ENCODE measurements at places on chromosomes 11 and 22. TPM values are rescaled to one million over a fixed set of nuclear protein-coding genes. Genes with fewer than 3 reads are reported as not detected.

Gene SPDYC
- not detected for total RNA-seq

Gene POTEH
- total RNA-seq: not detected

Gene MAPK8IP1
- 10.1 TPM for total RNA-seq

Gene CCDC188
- total RNA-seq: 0.56 TPM

Gene C22orf31
- not detected for total RNA-seq

Gene OR2AG1
- not detected for total RNA-seq

Gene TMEM138
- total RNA-seq: 49.4 TPM

Gene LMF2
- 108 TPM for total RNA-seq

Gene TRPM5
- total RNA-seq: not detected

Gene GSTT2
- total RNA-seq: not detected

Gene NPTXR
- 4.8 TPM for total RNA-seq

Gene SLC6A5
- total RNA-seq: not detected
